NCI-H524 (cell line): ENCODE measurements at places on chromosomes 12 and 14.

GRCh38 chr12:27790179-27790578, 10.1 kb upstream of the MANSC4 start:
- DNase-seq = no peak

- DNase-seq = no peak
Observed at GRCh38 chr14:35303149-35303935, 11.2 kb downstream of the PSMA6 start.

- no peak for DNase-seq
Observed at GRCh38 chr12:32885831-32886230, 10.7 kb downstream of the PKP2 start.

DNA sequence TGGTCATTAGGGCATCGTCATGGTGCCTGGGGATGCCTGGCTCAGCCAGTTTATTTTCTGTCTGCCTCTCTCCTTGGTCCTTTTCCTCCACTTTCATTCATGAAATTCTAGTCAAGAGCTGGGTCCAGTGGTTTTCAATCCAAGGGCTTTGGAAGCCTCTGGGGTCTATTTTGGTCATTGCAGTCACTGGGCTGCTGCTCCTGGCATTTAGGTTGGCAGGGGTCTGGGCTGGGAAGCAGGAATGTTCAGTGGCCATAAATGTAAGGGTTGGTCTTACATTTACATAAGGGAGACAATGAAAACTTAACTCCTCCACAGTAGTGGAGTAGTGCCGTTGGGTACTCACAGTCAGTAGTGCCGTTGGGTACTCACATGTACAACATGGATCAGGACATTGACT, 48.1 kb downstream of the PTPN11 start:
- no peak for DNase-seq

DNA sequence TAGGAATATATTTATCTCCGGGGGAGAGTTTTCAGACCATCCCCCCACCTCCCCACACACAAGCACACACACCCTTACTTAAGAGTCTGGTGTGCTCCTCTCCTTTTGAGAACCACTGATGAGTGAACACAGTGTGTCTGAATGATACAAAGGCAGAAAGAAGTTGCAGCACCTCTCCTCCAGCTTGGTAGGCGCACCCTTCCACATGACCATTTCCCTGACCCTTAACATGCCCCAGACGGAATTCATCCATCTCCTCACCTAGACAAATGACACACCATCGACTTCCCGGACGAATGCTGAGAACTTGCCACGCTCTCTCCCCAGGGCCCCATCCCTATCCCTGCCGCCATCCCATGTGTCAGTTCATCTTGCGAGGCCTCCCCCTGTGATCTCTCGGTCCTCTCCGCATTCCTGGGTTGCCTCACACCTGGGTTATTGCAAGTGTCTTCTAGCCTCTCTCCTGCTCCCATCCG, 3.9 kb downstream of the TNFRSF1A start:
- no peak for DNase-seq

GRCh38 chr12:10215436-10215835, 2.8 kb downstream of the GABARAPL1 start:
- no peak for DNase-seq

DNA sequence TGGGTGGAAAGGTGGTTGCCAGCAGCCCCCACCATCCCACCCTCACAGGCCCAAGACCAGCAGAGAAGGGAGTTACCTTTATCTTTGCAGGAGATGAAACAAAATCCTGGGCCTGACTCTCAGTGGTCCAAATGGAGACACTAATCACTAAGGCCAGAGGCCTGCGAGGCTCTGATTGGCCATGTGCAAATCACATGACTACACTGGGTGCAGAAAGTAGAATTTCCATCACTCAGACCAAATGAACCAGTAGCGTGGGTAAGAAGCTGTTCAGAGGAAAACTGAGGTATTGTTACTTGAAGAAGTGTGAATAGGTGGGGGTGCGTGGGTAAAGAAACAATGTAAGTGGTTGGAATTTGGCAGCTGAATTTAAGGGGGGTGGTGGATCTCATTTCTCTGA, 20.2 kb upstream of the PPP1CC start:
- no peak for DNase-seq
